ENCODE measurements at places on chromosomes 12 and 14.

DNA sequence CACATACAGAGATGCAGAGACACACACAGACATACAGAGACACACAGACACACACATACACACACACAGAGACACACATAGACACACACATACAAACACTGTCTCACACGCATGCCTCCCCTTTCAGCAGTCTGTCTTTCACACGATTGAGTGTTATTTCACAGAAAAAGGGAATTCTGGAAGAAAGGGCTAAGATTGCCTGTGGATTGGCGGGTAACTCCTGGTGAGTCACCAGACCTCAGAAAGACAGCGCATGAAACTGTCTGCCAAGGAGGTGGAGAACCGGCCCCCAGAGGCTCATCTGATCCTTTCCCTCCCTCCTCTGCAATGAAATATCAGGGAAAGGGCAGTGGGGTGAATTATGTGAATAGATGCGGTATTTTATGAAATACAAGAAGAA, 127.2 kb upstream of the GSC start:
- no peak for DNase-seq

- no peak for DNase-seq
These were observed 91.9 kb downstream of the RAD52 start for GRCh38 chr12:857611-858010.

DNA sequence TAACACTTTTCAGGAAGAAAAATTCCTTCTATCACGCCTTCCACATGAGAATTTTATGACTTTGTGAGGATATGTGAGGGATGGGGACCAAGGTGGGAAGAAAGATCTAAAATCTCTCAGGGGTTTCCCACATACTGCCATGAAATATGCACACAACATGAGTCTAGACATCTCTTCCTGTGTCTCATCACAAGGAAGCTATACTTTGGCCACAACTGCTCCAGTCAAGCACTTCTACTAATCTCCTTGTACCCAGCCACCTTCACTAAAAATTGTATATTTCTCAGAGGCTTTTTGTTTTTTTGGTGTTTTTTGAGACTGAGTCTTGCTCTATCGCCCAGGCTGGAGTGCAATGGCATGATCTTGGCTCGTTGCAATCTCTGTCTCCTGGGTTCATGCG, 3.2 kb downstream of the OSBPL8 start:
- DNase-seq: no peak

- DNase-seq: no peak
These were observed 488.9 kb downstream of the MDGA2 start for GRCh38 chr14:47186486-47186885.

GRCh38 chr12:41045509-41045908, 142.6 kb upstream of the PDZRN4 start:
- DNase-seq: no peak

- DNase-seq: peak; percentile 54
These were observed 26.2 kb downstream of the RFLNA start for GRCh38 chr12:124321040-124321481.

- DNase-seq: no peak
These were observed 808 bp downstream of the ACIN1 start for GRCh38 chr14:23093991-23094665.

GRCh38 chr12:85575120-85576096, 260.8 kb downstream of the RASSF9 start:
- DNase-seq: no peak

- DNase-seq: no peak
These were observed 57.3 kb downstream of the DAD1 start for GRCh38 chr14:22531451-22532344.

DNA sequence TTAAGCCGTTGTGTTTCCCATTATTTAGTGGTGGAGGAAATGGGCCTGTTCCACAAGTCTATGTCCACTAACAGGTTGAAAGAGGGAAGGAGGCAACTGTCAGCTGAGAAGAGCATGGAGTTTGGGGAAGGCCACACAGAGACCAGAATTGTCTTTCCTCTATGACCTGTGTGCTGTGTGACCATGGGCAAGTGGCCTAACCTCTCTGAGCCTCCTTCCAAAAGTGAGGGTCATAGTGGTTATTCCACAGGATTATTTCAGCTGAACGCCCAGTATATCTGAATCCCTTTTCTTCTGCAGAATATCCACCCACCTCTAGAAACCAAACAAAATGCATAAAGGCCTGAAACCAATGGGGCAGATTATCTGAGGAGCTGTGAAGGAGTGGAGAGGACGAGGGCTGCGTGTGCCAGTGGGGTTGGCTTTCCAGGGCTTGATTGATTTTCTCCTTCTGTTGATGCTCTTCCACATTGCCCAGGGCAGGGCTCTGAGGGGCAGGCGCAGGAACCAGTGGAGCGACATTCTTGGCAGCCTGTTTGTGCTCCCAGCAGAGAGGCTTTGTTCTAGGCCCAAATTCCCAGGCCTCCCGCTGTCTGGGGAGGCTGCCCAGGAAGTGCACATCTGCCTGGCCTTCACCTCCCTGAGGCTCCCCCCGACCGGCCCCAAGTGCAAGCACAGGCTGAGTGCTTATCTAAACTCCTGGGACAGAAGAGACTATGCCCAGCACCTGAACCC, 452.7 kb downstream of the BCL11B start:
- no peak for DNase-seq

DNA sequence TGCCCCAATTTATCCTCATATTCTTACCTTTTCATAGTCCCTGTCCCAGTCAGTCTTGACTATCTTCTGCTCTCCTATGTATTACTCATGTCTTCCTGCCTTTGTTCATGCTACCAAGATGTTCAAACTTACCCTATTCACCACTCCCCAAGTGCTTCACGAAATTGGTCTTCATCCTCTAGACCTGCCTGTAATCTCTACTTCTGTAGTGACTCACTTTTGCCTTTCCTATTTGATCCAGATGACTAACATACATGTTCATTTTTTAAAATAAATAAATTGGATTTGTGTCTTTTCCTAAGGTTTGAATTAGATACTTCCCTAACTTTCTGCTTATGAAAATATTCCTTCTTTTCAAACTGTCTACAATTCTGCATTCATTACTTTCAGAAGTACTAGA, 107.7 kb upstream of the PPM1H start:
- no peak for DNase-seq

DNA sequence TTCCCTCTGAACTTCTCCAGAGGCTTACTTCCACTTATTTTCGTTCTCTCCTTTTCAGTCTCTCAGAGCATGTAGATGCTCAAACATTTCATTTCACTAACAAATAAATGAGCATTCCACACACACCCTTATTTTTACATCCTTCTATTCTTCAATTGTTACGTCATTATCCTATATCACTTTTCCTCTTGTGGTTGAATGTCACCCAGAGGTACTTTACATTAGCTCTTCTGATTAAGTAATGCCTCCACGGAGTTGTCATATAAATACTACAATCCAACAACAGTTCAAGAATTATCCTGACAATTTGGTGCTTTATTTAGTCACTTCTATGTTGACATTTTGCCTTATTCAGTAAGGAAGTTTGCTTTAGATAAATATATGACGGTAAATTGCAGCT, 18.4 kb downstream of the FAR2 start:
- DNase-seq: no peak

- DNase-seq: no peak
These were observed 9.9 kb downstream of the PMEL start for GRCh38 chr12:55955800-55956508.

DNA sequence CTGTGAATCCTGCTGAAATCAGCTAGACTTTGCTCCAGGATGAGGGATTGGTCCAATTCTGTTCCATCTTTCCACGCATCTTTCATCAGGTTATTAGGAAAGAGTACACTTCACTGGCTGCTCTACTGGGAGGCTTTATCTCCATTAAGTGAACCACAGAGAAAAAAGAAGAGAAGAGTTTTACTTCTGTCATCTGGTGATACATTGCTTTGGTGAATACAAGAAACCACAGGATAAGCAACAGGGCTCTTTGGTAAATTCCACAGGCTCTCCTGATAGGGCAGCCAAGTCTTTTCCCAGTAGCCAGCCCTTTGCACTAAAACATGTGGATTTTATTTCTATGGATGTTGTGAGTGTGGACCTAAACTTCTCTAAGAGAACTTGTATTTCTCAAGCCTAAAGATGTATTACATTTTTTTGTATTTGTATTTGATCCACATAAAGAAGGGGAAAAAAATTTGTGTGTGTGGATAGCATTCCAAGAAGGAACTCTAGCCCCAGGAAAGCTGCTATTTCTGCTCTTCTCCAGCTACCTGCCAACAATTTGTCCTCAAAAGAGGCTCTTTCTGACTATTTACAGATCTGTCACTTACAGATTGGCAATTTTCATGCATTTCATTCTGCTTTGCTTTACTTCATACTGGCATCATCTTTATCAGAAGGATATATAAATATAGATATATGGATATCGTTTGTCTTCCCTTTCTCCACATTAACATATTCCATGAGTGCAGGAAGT, 1117.6 kb upstream of the TMEM132C start:
- no peak for DNase-seq

DNA sequence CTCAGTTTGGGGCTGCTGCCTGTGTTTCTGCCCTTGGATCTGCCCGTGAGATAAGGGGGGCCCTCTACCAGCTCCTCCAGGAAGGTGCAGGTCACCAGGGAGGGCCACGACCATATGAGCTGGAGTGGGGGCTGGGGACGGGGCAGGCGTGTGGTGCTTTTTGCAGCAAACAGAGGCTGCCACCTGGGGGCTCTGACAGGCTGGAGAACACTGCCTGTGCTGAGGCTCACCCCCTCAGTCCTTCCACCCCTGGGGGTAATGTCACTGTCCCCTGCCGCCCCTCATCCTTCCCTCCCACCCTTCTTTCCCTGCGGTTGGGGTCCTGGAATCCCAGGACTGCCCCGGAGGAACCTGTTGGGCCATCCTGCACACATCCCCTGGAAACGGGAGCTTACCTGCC, 3.2 kb downstream of the PLD4 start:
- DNase-seq: no peak

DNA sequence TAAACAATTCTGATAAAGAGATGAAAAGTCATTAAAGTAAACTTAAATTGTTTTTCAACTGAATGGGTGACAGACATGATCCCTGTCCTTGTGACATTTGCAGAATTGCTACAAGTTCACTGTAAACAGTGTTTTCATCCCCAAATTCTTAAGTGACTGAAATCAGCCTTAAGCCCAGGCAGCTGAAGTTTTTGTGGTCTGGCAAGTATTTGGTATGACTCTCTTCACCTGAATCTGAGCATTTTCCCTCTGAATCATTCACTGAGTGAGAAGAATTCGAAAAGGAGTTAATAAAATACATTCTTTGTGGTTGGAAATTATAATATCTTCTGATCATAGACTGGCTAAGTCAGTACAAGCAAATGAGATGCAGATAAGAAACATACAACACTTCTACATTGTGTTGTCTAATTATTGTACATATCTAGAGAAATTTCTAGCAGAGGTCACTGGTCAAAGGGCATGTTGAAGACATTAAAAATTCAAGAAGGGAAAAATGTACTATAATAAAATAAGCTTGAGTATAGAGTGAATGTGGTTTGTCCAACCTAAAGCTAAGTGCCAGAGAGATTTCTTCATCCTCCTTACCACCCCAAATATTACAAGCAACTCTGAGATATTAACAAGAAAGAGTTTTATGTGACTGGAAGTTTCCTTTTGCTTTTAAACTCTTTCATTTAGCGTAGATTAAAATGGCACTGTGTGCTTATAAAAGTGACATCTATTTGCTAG, 177.8 kb upstream of the DIO2 start:
- DNase-seq: no peak

- no peak for DNase-seq
These were observed 19.7 kb downstream of the BTBD6 start for GRCh38 chr14:105267820-105268548.

- DNase-seq: peak; percentile 28
These were observed 21.3 kb upstream of the OASL start for GRCh38 chr12:121060149-121061001.

GRCh38 chr14:91934554-91935285, 12.8 kb downstream of the FBLN5 start:
- no peak for DNase-seq

DNA sequence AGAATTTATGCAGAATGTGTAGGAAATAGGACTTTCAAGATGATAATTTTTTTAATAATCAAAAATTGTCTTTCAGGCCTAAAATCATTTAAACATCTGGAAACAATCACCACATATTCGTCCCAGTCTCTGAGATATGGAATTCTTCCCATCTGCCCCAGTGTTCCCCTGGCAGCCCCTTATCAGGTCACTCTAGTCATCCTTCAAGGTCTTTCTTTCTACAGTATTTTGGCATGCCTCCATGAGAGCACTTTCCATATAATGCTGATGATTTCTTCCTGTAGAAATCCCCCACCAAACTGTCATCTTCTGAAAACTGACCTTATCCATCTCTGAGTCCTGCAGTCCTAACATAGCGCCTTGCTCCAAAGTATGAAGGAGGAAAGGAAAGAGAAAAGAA, 422.1 kb downstream of the RPS29 start:
- no peak for DNase-seq

DNA sequence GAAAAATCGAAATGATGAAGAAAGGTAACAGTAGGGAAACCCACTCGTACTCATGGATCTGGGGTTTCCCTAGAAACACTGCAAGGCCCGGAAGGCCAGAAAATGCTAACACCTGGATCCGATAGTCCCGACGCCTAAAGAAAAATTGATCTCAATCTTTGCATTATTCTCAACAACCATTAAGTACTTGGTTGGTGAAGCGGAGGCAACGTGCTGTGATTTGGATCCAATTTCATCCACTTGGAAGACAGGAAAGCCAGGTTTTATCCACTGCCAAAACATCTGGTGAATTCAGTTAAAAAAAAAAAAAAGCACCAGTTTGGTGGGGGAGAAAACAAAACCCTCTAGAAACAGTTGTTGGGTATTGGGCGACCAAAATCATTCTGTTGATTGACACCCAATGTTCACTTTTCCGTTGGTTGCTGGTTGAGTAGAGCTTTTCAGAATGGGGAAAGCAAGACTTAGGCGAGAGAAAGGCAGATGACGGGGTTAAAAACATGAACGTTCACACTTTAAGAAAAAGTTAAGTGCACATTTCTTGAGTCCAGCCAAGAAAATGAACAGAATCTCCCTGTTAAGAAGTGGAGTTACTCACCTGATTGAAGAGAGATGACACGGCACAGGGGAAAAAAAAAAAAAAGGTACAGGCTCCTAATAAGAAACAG, 41.9 kb upstream of the MED13L start:
- DNase-seq: no peak

- DNase-seq: no peak
These were observed 3.0 kb upstream of the NPFF start for GRCh38 chr12:53510181-53510812.

- DNase-seq: no peak
These were observed 35.3 kb upstream of the TTC7B start for GRCh38 chr14:90851327-90852036.

- DNase-seq: peak; percentile 5
These were observed 10.6 kb upstream of the DNAL1 start for GRCh38 chr14:73634011-73634833.

DNA sequence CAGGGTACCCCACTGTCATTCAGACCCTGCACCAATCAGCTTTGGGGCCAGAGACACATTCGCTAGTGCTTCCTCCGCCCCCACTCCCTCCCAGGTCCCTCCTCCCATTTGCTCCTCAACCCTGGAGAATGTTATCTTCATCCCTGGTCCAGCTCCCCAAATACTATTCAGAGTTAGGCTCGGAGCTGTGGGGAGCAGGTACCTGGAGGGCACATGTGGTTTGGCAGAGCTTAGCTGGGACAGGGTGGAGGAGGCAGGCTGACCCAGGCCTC, 19.5 kb downstream of the VSX2 start:
- DNase-seq: no peak
